ENCODE measurements at places on chromosomes 11 and 22.
A peak's percentile ranks its signal among the peaks of the same experiment; 100 is the strongest.

DNA sequence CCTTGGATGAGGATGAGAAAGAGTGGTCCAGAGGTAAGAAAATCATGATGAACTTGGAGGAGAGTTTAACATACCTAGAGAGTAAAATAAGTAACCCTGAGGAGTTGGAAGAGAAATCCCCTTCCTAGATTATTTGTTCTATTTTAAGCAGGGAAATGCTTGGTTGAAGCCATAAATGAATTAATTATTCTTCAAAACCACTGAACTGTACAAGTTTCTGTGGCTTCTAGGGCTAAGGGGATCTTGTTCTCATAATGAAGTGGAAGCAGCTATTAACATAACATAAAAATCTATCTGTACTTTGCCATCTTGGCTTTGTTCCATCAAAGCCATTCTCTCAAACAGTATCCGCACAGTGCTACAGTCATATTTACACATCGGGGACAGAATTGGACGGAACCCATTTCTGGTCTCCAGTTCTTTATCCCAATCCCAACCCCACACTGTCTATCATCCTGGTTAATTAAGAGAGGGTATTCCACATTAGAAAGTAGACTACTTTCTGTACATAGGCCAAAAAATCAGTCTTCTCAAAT is 14.5 kb upstream of the ARHGAP42 start:
- DNase-seq, result no peak

DNA sequence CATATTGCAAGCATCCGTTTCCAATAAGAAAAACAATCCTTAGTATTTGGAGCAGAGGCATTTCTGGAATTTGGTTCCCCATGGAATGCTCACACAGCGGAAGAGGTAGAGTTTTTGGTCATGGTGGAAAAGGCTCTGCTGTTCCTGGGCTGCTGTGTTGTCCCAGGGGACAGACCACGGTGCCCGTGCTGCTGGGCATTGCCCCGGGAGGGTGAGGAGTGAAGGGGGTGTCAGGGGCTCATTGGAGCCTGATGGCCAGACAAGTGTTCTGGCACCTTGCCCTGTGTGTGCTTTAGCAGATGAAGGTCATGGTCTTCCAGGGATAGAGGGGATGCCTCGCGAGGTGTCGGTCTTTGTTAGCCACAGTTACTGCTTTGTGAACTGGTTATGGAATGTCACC is 61.2 kb downstream of the MPPED1 start:
- no peak for DNase-seq

- DNase-seq, result no peak
Observed at GRCh38 chr11:94861306-94861845, 93.2 kb downstream of the AMOTL1 start.

DNA sequence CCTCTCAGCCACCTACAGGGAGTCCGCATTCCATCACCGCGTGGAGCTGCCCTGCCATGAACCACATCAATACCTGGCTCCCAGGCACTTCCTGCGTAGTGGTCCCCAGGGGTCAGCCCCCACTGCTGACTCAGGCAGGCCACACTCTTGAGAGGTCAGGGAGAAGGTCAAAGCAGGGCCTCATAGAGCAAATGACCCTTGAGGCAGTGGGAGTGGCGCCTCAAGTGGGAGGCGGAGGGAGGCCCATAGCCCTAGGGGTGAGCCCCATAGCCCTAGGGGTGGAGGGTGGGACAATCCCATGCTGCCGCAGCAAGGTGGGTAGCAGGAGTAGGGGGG is 5.0 kb downstream of the PRDX5 start:
- DNase-seq, result no peak

- peak; percentile 58 for DNase-seq
Observed at GRCh38 chr11:107824668-107825369, 33.8 kb downstream of the SLC35F2 start.

DNA sequence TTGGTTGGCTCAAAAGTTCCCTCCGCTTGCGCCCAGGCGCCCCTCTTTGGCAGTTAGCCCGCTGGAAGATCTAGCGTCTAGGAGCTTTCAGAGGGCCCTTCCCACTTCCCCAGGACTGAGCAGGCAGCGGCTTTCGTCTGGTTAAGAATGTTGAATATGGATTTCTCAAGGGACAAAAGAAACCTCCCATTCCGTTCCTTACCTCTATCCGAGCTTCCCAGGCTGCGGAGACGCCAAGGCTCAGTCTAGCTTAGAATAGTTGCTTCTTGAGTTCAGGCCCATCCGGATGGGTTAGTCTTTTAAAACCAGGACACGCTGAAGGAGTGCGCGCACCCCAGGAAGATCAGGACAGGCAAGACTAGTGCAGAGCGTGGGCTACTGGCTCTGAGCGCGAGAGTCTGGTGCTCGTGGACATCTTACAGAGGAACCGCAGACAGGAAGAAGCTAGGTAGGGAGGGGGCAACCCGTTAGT is 1.6 kb downstream of the NELL1 start:
- DNase-seq, result no peak

DNA sequence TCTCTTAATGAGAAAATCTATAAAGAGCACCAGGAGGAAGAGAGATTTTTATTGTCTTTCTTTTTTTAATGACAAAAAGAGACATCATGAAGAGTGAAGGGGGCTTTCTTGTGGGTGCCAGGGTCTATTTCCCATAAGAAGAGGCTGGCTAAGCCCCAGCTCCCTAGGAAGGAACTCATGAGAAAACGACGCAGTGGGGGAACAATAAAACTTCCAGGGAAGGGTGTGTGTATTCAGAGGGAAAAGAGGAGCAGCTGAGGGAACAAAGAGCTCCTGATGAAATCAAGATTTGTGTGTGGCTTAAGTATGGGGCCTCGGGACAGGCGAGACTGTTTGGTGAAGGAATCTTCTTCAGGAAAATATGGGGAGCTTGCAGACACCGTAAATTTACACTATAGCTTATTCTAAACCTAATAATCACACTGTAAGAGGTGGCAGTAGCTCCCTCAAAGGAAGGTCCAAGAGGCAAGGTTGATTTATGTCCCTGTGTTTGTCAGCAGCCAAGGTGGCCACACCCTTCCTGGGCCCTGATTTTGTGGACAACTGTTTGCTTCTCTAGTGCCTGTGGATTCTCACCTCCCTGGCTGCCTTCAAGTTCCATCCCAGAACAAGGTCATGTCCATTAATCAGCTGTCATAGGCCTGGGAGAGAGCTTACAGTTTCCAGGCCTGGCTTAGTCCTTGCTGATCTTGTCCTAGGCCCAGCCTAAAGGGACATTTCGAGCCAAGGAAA is 615.7 kb downstream of the INSC start:
- DNase-seq, result no peak

- no peak for DNase-seq
Observed at GRCh38 chr11:57646194-57646798, 3.4 kb downstream of the YPEL4 start.

- DNase-seq, result no peak
Observed at GRCh38 chr11:133598906-133599305, 66.6 kb upstream of the OPCML start.

DNA sequence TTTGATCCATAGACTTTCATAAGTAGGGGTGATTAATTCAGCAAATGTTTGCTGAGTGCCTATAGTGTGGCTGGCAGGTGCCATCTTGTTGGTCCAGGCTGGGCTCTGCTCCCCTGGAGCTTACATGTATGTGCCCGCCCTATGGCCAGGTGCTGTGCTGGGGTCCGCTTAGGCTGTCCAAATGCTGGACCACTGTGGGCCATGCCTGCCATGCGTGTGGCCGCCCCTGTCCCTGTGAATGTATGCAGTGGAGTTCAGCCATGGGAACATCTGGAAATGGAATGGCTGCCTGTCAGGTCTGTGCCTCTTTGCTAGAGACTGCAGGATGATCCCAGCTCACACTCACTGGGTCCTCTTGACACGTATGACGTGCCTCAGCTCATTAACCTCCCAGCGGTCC is 594.6 kb downstream of the TBC1D22A start:
- DNase-seq, result no peak

DNA sequence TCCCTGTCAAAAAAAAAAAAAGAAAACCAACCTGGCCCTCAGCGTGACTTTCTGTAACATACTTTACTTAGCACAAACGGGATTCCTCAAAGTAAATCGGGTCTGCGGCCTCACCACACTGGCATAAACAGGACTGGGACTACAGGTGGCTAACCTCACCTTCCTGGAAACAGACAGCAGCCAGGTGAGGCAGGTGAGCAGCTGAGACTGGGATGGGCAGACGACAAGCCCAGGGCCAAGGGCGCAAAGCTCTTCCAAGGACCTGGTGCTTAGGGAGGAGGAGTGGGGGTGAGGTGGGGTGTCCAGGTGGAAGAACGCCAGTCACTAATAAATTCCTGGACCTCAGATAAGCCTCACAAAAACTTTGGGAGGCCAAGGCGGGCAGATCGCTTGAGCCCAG is 15.0 kb downstream of the CPT1A start:
- DNase-seq, result no peak

- no peak for DNase-seq
Observed at GRCh38 chr11:27361649-27362431, 1.2 kb downstream of the CCDC34 start.

GRCh38 chr11:32586576-32587190 is 3.1 kb downstream of the EIF3M start:
- DNase-seq, result peak; percentile 3

DNA sequence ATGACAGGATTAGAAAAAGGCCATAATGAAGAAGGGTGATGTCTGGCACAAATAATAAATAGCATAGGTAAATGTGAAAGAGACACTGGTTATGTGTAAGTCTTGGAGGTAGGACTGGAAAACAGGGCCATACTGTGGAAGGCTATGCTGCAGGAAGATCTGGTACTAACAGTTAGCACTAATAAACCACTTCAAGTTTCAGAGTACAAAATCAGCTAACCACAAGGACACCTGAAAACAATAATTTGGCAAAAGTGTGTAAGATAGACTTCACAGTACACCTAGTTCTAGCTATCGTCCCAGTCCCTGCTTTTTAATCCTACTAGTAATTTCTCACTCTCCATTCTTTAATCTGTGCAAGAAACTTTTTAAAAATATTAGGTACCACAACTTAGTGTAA is 44.3 kb downstream of the CWF19L2 start:
- DNase-seq, result no peak

GRCh38 chr11:57903441-57904123 is 120.1 kb upstream of the OR9Q1 start:
- no peak for DNase-seq

DNA sequence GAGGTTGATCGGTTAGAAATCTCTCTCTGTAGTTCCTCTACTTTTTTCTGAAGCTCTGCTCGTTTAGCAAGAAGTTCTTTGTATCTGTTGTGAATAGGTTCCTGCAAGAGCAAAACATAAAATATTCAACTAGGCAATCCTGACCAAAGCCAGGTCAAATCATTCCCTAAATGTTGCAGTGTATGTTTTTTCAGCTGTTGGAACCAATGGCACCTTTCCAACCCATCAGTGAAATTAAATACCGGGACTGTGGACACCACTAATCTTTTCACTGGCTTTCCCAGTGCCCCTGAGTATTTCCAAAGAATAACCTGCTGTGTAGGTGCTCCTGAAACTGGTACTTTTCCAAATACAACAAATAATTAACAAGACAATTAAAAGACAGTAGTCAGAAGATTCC is 45.1 kb downstream of the CEP57 start:
- no peak for DNase-seq

- DNase-seq, result no peak
Observed at GRCh38 chr11:114386131-114386530, 14.2 kb downstream of the C11orf71 start.

DNA sequence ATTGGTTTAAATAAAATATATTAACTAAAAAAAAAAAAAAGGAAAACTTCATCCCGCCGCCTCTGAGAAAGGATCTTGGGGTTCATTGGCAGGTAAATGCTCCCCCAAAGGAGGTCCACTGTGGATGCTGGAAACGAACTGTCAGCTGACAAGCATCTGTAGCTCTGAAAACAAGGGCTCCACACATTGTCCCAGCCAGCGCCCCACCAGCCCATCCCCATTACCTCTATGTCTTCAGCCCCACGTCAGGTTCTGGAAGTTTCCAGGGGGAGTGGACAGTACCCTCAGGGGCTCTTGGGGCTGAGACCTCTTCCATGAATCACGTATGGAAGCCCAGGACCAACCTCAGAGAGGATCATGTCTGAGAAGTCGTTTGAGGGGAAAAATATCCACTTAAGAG is 66.4 kb upstream of the WNT7B start:
- no peak for DNase-seq

DNA sequence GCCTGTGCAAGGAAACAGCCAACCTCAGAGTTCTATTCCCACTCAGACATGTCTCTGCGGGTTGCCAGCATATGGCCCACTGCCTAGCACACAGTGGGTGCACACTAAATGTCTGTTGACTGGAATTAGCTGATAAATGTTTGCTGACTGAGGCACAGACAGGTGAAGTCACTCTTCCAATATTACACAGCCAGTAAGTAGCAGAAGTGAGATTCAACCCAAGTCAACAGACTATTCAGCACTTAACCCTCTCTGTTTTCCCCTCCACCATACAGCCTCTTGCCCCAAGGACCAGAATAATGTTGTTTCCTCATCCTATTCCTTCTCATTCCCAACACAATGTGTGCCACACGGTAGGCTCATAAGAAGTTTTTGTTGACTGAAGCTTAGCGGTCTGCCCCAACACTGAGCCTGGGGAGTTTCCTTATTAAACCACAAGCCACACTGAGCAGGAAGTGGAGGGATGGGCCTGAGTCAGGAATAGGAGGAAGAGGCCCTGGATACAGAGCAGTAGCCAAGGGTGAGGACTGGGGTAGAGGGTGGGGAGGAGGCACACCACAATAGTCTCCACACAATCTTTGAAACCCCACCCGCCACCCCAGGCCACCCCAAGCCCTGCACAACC is 15.7 kb upstream of the IL10RA start:
- no peak for DNase-seq

- DNase-seq, result no peak
Observed at GRCh38 chr11:2076441-2076840, 62.7 kb downstream of the IGF2 start.
